ENCODE measurements at places on chromosomes 11 and 22.

- peak; percentile 16 for DNase-seq
Measured at GRCh38 chr11:14327116-14327515, 31.9 kb downstream of the RRAS2 start.

DNA sequence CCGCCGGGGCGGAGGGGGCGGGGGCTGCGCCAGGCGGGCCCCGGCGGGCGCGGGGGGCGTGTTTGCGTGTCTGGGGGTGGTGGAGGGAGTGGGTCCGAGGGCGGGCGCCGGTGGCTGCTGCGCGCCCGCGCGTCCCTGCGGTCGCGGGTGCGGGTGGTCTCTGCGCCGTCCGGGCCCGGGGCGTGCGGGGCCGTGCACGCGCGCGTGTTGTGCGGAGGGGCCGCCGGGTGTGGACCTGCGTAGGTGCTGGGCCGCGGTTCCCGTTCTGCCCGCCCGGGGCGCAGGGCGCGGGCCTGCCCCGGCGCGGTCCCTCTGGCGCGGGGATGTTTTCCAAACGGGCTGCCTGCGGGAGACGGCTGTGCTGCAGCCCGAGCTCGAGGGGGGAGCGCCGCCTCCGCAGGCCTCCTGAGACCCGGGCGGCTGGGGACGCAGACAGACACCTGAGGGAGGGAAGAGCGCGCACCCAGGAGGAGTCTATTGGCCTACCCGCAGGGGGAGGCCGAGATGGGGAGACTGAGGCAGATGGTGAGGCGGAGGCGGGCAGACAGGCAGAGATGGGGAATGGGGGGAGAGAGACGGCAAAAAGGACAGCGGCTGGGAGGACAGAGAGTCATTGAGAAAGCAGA is 442 bp downstream of the PELI3 start:
- DNase-seq = no peak

DNA sequence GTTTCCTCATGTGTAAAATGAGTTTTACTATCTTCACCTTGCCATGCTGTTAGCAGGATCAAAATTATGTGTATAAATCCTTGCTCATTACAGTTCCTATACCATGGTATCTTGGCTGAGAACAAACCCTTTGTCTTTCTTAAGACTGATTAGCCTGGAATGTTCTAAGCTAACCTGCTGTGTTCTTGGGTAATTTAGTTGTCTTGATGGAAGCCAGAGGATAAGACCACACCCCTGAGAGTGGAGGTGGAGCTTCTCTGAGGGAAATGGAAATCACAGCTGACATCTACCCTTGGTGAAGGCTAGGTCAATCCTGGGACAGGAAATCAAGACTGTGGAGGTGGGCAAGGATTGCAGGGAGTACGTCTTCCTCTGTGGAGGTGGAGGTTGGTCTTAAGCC is 206.1 kb upstream of the ARHGAP20 start:
- no peak for DNase-seq

DNA sequence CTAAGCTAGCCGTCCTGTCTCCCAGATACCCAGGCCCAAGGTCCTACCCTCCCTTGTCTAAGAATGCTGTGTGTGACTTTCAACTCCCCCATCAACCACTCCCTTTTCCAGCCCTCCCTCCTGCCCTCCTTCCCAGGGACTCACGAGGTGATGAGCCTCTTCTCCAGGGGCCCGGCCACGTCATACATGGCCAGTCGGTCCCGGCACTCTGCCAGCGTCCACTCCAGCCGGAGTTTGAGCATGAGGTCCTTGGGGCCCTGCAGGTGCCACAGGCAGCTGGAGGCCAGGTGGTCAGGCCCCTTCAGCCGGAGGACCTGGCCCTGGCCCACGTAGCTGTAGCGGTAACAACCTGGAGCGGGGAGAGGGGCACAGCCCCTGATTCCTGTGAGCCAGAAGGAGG is 20.1 kb downstream of the TMPRSS6 start:
- DNase-seq = no peak

DNA sequence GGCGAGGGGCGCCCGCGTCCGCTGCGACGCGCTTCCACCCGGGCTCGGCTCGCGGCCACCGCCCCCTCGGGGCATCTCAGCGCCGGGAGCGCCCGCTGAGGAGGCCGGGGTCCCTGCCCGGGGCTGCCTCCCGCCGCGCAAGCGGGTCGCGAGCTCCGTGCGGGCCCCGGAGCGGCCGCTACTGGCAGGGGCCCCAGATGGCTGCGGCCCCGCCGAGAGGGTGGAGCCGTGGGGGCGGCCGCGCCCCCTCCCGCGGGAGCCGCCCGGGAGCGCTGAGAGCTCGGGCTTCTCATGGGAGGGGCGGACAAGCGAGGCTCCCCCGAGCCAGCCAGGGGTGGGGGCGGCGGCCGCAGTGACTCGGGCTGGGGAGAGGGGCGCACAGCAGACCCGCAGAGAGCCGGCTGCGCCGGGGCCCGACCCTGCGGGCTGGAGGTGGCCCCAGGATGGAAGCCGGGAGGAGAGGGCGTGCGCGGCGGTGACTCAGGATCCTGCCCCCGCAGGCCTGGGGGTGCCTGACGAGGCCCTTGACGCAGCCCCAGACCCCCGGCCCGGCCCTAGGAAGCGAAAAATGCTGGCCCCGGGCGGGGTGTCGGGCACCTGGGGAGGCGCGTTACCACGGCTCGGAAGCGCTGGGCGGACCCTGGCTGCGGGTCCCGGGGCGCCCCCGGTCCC is 603 bp upstream of the ZFTA start:
- DNase-seq = peak; percentile 43

- DNase-seq = peak; percentile 18
Measured at GRCh38 chr11:78350091-78350645, 67.5 kb downstream of the GAB2 start.

- no peak for DNase-seq
Measured at GRCh38 chr22:31604137-31604705, 57.8 kb downstream of the PISD start.

GRCh38 chr22:46767249-46767985 is 5.0 kb downstream of the TBC1D22A start:
- no peak for DNase-seq

GRCh38 chr11:79699246-79699645 is 258.4 kb upstream of the TENM4 start:
- DNase-seq = peak; percentile 15

DNA sequence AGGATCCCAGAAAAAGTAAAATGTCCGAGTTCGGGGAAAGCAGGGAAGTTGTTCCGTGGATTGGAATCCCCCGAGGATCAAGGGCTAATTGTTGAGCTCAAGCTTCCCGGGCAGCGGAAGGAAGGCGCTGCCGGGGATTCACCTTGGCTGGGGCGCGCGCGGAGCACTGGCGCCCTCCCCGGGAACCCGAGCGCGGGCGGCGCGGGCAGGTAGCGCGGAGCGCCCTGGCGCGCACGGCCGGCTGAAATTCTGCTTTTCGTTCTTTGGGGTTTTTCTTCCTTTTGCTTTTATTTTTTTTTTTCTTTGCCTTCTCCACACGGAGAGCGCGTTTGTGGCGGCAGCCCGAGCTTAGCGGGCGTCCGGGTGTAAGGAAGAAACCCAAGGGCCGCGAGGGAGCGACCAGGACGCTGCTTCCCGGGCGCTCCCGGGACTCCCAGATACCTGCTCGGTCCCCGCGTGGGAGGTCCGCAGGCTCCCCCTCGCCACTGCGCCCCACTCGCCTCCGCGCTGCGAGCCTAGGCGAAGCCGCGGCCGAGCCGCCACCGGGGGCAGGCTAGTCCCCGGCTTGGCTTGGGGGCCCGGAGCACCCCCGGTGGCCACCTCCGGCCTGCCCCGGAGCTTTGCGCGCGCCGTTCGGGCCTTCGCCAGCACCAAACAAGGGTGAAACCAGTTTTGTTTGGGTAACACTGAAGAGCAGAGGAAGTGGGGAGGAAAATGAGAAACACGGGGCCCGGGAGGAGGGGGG is 4.8 kb upstream of the IGF2 start:
- DNase-seq = no peak

GRCh38 chr11:12502046-12502445 is 124.7 kb downstream of the PARVA start:
- peak; percentile 77 for DNase-seq

DNA sequence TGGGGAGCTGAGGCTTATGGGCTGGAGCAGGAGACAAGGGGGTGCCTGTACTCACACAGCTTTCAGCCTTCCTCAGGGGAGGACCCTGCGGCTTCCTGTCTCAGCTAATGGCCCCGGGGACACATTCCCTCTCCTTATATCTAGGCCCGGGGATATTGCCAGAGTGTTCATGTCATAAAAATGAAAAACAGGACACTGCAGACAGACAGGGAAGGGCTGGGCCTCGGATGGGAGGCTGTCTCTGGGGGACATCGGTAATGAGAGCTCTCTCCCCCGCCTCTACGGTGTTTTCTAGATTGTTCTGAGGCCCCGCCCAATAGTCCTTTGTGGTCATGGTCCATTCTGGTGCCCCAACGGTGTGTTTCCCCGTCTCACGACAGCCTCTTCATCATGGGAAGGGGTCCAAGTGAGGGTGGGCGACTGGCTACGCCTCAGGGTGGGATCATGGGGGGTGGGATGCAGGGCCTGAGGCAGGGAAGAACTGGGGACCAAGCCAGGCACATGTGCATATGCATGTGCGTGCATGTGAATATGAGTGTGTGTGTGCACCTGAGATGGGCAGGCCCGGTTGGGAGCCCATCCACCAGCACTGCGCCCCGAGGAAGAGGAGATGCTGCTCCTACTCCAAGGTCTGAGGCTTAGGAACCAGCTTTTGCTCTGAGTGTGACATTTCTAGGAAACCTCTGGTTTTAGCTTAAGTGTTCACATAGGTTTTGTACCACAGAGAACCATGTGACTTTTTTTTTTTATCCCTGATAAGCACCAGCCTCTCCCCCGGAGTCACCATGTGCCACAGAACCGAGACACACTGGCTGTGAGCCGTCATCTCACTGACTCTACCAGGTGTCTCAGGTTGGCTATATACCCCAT is 5.3 kb downstream of the ARVCF start:
- no peak for DNase-seq

DNA sequence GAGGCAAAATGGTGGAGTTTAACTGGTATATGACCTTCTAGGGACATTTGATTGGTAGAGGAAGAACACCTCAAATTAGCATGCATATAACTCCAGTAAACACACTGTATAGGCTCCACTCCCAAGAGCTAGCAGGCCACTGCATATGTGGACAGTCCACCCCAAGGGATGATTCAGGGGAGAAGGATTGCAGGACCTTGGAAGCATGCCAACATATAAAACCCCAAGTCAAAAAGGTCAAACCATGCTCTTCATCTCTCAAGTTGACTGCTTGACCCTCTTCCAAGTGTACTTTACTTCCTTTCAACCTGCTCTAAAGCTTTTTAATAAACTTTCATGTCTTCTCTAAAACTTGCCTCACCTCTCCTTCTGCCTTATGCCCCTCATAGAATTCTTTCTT is 459.9 kb upstream of the CCDC179 start:
- DNase-seq = no peak

GRCh38 chr11:46331282-46331984 is 15.8 kb upstream of the DGKZ start:
- DNase-seq = no peak

DNA sequence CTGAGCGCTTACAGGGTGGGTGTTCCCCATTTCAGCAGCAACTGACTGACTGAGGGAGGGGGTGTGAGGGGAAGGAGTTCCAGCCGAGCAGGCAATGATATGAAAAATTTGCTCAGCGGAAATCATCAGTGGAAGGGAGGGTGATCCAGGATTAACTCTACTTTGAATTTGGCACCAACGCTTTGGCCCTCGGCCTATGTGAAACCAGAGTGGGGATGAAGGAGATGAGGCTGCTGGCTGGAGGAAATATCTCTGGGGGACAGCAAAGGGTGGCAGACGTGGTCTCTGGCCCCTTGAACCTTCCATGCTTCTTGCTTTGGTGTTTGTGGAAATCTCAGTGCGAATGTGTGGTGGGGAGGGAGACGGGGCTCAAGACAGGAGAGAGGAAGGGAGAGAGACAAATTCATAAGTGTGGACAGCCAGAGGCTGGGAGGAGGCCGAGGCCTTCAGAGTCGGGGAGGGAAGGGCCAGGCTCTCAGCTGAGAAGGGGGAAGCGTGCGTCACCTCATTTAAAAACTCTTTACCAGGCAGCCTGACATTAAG is 83.6 kb downstream of the FDX1 start:
- DNase-seq = no peak

DNA sequence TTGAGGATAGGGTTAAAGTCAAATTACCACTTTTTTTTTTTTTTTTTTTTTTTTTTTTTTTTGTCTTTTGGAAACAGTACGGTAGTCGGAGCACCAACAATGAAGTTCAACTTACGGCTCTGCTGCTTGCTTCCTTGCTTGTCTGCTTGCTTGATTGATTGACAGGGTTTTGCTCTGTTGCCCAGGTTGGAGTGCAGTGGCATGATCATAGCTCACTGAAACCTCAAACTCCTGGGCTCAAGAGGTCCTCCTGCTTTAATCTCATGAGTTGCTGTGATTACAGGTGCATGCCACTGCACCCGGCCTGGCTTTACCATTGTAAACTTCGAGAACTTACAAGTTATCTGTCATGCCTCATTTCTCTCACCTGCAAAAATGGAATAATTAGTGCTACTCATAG is 5.8 kb downstream of the SGSM3 start:
- DNase-seq = no peak

GRCh38 chr11:100940111-100940510 is 189.5 kb downstream of the PGR start:
- no peak for DNase-seq

DNA sequence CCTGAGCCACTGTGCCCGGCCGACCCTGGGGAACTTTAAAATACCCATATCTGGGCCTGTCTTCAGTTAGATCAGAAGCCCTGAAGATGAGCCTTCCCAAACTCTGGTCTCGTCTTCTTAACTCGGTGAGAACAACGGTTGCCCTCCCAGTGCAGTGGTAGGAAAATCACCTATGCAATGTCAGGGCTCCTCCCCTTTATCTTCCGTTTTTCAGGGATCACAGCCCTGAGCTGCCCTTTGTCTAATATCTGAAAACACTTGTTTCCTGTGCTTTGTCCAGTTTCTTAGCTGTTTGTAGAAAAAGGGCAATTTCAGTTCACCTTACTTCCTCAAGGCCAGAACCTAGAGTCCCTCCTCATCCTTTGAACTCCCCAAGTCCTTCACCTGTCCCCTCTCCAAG is 9.4 kb downstream of the DRAP1 start:
- DNase-seq = no peak

- peak; percentile 27 for DNase-seq
Measured at GRCh38 chr11:2092956-2093412, 46.2 kb downstream of the IGF2 start.

- no peak for DNase-seq
Measured at GRCh38 chr11:108224911-108225786, 2.3 kb downstream of the ATM start.

DNA sequence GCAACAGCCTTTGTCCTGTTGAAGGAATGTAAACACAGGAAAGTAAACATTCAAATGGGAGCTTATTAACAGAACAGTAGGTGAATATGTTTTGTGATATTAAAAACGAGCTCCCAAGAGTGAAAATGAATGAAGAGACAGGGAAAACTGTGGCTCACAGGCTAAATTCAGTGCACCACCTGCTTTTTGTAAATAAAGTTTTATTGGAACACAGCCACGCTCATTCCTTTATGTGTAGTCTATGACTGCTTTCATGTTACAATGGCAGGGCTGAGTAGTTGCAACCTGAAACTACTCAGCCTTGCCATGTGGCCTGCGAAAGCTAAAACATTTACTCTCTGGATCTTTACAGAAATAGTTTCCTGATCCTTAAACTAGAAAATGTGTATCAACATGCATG is 136.9 kb downstream of the MYO18B start:
- no peak for DNase-seq
